ENCODE measurements at places on chromosomes 2 and 18. TPM values are rescaled to one million over a fixed set of nuclear protein-coding genes. Genes with fewer than 3 reads are reported as not detected.

GRCh38 chr18:25019931-25020330 is 332.0 kb downstream of the ZNF521 start:
- H3K27ac ChIP-seq = peak overlapping the region; percentile 40
- DNase-seq = peak; percentile 56
- H3K4me3 ChIP-seq = no peak overlapping the region
- H3K4me1 ChIP-seq = peaks cover 4% of the 10 kb centered on the region

GRCh38 chr2:235608200-235608887 is 114.5 kb downstream of the AGAP1 start:
- no peaks in the 10 kb centered on the region for H3K27me3 ChIP-seq
- H3K36me3 ChIP-seq = no peaks in the 10 kb centered on the region
- H3K4me1 ChIP-seq = peaks cover 49% of the 10 kb centered on the region
- H3K4me3 ChIP-seq = no peak overlapping the region

DNA sequence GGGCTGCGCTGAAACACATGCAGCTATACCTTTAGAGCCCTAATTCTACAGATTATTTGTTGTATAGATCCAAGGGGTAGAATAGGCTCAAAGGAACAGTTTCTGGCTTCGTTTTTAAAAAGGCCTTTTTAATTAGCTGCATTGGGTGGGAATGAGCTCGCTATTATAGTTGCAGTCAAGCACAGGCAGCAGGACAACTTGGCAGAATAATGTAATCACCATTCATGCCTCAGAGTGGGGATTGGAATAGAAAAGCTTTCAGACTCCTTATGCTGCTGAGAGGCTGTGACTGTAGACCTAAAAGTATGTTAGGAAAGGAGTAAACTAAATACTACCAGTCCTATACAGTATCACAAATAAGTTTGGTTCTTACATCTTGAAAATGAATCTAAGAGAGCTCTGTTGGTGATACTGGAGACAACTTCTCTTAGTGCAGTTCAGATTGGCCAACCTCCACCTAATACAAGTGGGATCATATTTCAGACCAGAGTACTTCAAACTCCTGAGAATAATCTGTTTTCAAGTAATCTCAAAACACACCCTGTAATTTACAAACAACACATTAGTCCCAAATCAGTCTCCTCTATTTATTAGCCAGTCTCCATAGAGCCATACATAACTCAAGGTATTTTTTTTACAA is 121.4 kb downstream of the ANTXR1 start:
- DNase-seq = no peak
- no peak overlapping the region for H3K27ac ChIP-seq
- H3K36me3 ChIP-seq = peaks cover 29% of the 10 kb centered on the region
- no peaks in the 10 kb centered on the region for H3K4me1 ChIP-seq
- no peaks in the 10 kb centered on the region for H3K27me3 ChIP-seq

DNA sequence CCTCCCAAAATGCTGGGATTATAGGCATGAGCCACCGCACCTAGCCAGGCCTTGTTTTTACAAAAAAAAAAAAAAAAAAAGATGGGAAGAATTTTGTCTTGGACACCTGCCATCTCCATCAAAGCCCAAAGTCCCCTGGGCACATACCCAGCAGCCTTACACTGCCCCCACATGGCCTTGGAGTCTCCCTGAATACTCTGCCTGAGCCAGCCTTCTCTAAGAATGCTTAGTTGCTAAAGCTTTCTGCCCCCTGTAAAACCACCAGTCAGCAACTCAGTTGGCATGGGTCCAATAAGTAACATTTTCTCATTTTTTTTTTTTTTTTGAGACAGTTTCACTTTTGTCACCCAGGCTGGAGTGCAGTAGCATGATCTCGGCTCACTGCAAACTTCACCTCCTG is 40.6 kb downstream of the SPC25 start:
- H3K27me3 ChIP-seq = no peaks in the 10 kb centered on the region
- H3K4me3 ChIP-seq = no peak overlapping the region
- peak; percentile 36 for DNase-seq
- no peak overlapping the region for H3K27ac ChIP-seq
- H3K36me3 ChIP-seq = peaks cover 3% of the 10 kb centered on the region

The MLPH gene
- 0.22 TPM for total RNA-seq

The PLEK gene
- 4.4 TPM for total RNA-seq

DNA sequence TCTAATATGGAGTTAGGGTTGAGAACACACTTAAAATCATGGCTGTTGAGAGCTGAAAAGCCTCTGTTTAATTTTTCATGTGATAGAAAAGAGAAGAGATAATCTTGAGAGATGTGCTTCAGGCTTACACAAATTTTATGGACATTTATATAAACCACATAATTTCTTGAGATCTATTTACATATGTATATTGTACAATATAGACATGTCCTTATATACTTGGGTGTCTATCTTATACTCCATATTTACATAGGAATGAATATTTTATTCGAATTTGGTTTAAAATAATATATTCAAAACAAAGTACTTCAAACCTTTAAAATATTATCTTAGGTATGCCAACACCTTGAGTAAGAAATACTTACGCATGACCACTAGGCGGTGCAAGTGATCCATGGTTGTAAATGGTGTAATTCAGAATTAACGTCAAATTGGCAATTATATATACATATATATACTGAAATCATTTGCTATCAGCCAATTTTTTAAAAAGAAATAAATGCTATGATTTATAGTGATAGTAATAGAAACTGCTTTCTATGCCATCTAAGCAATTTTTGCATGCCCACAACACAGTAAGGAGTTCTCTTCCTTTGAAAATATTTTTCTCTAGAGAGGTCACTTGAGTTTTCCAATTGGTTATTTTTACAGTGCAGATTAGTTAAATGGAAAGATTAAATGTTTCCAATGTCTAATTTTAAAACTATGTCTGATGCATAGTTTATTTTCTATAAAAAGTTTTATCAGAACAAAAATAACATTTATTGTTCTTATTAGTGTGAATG is 37.6 kb upstream of the SPAG16 start:
- no peak overlapping the region for H3K4me3 ChIP-seq
- H3K27me3 ChIP-seq = no peaks in the 10 kb centered on the region
- peak; percentile 24 for DNase-seq
- no peaks in the 10 kb centered on the region for H3K36me3 ChIP-seq

GRCh38 chr2:223599640-223600380 is 2.4 kb downstream of the SCG2 start:
- H3K27me3 ChIP-seq = no peaks in the 10 kb centered on the region
- no peaks in the 10 kb centered on the region for H3K4me1 ChIP-seq
- no peak for DNase-seq
- no peak overlapping the region for H3K27ac ChIP-seq
- H3K36me3 ChIP-seq = no peaks in the 10 kb centered on the region

GRCh38 chr2:114218383-114218782 is 224.1 kb upstream of the DPP10 start:
- H3K36me3 ChIP-seq = no peaks in the 10 kb centered on the region
- no peak overlapping the region for H3K4me3 ChIP-seq
- H3K27me3 ChIP-seq = no peaks in the 10 kb centered on the region
- peak; percentile 60 for DNase-seq
- H3K4me1 ChIP-seq = peaks cover 4% of the 10 kb centered on the region
- H3K27ac ChIP-seq = no peak overlapping the region

GRCh38 chr2:224586127-224586695 is 1.0 kb upstream of the CUL3 start:
- H3K4me1 ChIP-seq = peaks cover 6% of the 10 kb centered on the region
- H3K27ac ChIP-seq = peak overlapping the region; percentile 67
- peaks cover 5% of the 10 kb centered on the region for H3K36me3 ChIP-seq
- no peaks in the 10 kb centered on the region for H3K27me3 ChIP-seq
- H3K4me3 ChIP-seq = peak overlapping the region; percentile 64
